M059J (cell line): ENCODE measurements at places on chromosomes 2 and 18. TPM values are rescaled to one million over a fixed set of nuclear protein-coding genes. Genes with fewer than 3 reads are reported as not detected.
A peak's percentile ranks its signal among the peaks of the same experiment; 100 is the strongest.

KIAA2012 gene
- total RNA-seq = not detected in 2 replicates

DNA sequence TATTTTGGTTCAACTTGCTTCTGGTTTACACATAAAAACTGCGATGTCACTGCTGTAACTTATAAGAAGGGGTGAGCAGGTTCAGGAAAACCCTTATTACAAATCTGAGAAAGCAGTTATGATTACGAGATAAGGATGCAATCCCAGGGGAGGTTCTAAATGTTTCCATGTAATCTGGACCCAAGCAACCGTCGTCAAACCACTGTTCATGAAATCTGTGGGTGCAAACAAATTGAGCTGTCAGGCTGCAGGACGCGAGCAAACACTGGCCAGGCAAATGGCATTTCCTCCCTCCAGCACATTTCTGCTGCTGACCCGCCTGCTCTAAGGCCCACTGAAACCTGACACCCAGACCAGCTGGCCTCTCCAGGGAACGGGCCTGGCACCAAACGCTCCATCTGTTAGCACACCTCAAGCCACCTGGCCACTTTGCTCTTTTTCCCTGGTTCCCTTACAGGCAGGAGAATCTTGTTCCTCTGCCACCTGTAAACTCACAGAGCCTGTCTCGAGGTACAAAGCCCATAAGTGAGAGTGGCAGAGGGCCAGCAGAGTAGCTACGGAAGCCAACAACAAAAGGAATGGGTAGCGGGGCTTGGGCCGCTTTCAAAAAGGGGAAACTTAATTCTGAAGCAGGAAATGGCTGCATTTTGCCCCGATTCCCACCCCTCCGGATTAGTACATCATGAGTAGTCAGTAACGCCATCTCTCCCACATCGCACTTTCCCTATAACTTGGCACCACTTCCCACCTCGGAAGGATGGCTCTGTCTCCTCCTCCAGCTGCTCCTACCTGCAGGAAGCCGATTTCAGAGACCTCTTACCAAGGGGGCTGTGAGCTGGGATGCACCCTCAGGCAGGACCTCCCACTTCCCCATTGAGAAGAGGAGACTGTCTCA lies 26.5 kb downstream of the CRACDL start:
- peak; percentile 56 for DNase-seq

RIF1 gene
- total RNA-seq = 16.8 and 23.9 TPM in 2 replicates

- DNase-seq = no peak
Observed at GRCh38 chr18:50721451-50722120, 98.2 kb downstream of the MRO start.

UGT1A4 gene
- total RNA-seq = not detected in 2 replicates

DNA sequence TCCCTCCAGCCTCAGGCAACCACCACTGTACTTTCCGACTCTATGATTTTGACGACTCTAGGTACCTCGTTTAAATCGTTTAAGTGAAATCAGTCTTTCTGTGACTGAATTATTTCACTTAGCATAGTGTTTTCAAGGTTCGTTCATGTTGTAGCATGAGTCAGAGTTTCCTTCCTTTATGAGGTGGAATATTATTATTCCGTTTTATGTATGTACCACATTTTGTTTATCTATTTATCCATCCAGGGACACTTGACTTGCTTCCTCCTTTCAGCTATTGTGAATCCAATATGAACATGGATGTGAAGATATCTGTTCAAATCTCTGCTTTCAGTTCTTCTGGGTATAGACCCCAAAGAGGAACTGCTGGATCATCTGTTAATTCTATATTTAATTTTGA lies 19.1 kb downstream of the IL1R2 start:
- DNase-seq = no peak

MALL gene
- total RNA-seq = 27.5 and 42.0 TPM in 2 replicates

- no peak for DNase-seq
Observed at GRCh38 chr2:126995621-126996377, 97.1 kb downstream of the TEX51 start.

- peak; percentile 20 for DNase-seq
Observed at GRCh38 chr2:99572373-99573164, 82.8 kb upstream of the REV1 start.

GRCh38 chr2:131577812-131578211 lies 50.1 kb downstream of the CCDC74A start:
- DNase-seq = no peak

- DNase-seq = no peak
Observed at GRCh38 chr2:143776526-143777297, 647.5 kb downstream of the ARHGAP15 start.

NT5C1B gene
- total RNA-seq = not detected in 2 replicates

GRCh38 chr2:124816007-124816406 lies 790.9 kb downstream of the CNTNAP5 start:
- DNase-seq = no peak

KCNE4 gene
- 11.4 and 14.5 TPM in 2 replicates for total RNA-seq
